ENCODE measurements at places on chromosomes 5 and 9.

DNA sequence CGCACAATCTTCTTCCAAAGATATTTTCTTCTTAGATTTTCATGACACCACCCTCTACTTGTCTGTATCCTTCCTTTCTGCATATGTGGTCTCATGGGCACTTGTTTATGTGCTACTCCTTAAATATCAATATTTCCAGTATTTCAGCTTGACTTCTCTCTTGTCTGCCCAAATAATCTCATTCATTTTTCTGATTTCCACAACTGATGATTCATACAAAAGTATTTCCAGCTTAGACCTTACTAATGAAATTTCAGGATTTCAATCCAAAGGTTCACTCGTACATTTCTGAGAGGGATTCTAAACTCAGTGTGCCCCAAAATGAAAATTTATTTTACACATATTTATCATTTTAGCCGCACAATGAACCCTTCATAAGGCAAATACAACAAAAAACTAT lies 928.9 kb upstream of the C9orf72 start:
- DNase-seq, result no peak

GRCh38 chr5:143249851-143250250 lies 153.6 kb downstream of the NR3C1 start:
- DNase-seq, result no peak

DNA sequence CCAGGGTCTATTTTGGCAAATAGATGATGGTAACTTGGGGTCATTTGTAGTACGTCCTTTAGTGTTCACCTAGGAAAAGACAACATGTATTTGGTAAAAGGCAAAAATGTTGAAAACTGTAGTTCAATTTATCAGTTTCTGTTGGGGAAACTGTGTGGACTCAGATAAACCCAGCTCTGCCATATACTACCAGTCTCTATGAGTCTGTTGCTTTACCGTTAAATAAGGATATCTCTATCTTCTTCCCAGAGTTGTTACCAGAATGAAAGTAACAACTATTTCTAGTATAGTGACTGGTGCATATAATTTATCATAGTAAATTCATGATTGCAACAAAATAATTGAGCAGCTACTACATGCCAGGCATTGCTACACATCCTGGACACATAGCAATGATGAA lies 3.8 kb upstream of the IQGAP2 start:
- DNase-seq, result no peak

DNA sequence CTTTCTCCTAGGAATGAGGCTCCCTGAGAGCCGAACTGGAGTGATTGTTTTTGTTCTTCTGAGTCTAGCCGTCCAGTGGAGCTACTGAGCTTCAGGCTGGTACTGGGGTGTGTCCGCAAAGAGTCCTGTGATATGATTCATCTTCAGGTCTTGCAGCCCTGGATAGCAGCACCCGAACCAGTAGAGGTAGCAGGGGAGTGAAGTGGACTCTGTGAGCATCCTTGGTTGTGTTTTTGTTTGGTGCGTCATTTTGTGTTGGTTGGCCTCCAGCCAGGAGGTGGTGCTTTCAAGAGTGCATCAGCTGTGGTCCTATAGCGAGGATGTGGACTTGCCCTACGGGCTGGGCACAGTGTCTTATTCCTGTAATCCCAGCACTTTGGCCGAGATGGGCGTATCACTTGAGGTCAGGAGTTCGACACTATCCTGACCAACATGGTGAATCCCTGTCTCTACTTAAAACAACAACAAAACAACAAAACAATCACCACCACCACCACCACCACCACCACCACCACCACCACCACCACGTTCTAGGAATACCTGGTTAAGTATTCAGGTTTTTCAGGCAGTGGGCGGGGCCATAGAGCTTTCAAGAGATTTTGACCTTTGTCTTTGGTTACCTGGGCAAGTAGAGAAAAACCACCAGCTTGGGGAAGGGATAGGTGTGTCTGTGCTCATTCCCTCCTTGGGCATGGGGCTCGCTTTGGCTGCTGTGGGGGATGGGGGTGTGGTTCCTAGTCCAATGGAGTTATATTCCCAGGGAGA lies 154.0 kb downstream of the WDR70 start:
- DNase-seq, result no peak

Data from NCI-H1930 (cell line).